ENCODE measurements at places on chromosomes 1 and 21.

DNA sequence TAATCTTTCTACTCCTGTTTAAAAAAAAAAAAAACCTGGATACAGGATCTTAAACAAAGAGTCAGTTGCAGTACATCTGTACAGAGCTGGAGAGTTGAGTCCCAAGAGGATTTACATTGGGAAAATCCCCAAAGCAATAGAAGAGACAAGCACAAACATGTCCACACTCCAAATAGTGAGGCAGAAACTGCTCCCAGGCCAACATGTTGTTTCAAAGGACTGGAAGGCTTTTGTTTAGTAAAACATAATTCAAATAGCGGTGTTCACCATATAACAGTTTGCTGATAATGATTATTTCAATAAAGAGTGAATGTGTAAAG, 425.4 kb downstream of the ADGRL2 start:
- no peak for DNase-seq

GRCh38 chr1:155174324-155175280, 953 bp downstream of the TRIM46 start:
- peak; percentile 15 for DNase-seq

DNA sequence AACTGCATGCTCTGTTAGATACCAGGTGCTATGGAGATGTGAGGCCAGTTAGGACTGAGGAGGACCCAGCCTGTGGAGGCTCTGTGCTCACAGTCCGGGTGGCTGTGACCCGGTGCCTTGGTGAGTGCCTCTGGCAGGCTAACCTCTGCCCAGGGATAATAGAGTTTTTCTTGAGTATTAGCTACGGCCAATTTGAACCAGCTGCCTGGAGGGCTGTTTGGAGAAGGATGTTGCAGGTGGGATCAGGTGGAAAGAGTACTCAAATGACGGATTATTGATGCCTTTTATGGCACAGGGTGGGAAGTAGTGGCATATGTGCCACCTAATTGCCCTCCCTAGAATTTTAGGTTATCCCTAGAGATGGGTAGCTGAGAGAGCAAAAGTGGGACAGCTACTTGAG, 182.7 kb downstream of the GRIK3 start:
- no peak for DNase-seq

GRCh38 chr1:71666609-71667008, 585.8 kb upstream of the ZRANB2 start:
- DNase-seq, result peak; percentile 58

DNA sequence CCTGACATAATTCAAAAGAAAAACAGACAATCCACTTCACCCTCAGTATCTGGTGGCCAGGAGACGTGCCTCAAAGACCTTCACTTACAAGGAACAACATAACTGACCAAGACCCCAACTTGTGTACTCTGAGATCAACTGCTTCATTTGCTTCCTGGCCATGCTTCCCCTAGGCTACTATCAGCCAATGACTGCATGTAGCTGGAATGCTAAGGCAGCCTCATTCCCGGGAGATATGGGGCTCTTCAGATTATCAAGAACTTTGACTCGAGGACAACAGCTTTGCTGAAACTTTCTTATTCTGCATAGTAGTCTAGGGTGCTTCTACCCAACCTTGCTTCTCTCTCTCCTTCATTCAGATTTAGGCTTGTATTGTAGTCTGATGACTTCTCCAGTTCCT, 11.7 kb upstream of the UCK2 start:
- peak; percentile 65 for DNase-seq

GRCh38 chr1:72412286-72412685, 129.9 kb upstream of the NEGR1 start:
- peak; percentile 72 for DNase-seq

GRCh38 chr1:176559878-176560277, 96.9 kb downstream of the PAPPA2 start:
- DNase-seq, result peak; percentile 53

DNA sequence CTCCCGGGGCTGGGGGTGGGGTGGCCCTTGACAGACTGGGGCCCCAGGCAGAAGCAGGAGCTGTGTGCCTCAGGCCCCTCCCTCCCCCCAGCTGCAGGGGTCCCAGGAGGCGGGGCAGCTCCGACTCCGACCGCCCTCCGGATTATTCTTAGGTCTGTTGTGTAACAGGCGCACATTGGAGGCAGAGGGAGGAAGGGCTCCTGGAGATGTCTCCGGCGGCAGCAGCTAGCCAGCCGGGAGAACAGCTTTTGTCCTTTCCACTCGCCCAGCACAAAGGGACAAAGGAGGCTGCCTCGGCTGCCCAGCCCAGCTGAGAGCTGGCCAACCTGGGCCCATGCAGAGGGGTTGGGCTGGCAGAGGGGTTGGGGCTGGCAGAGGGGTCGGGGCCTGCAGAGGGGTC, 29.7 kb upstream of the PLCH2 start:
- no peak for DNase-seq

DNA sequence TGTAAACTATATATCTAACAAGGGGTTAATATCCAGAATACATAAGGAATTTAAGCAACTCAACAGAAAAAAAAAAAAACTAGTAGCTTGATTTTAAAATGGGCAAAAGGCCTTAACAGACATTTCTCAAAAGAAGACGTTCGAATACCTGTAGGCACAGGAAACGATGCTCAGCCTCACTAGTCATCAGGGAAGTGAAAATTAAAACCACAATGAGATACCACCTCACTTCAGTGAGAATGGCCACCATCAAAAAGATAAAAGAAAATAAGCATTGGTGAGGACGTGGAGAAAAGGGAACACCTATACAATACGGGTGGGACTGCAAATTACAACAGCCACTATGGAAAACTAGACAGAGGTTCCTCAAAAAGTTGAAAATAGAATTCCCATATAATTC, 37.3 kb downstream of the NPHP4 start:
- DNase-seq, result no peak

All from IMR-90 (cell line).